NCI-H187 treated with DMSO at 0.1 percent for 48 hours (cell line): ENCODE measurements at places on chromosomes 11 and 22.

DNA sequence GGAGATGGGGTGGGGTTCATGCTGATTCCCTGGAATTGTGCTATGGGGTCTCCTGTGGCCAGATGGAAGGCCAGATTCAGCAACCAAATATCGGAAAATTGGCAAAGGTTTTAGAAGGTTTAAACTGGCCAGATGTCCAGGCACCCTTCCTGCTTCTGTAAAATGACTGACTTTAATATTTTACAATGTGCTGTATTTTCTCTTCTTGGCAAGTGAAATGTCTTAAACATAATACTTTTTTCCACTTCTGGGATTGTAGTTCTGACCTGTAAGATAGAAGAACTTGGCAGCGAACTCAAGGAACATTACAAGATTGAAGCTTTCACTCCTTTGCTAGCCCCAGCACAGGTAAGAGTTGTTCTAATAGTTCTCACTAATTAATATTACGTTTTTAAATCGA lies 17.5 kb downstream of the POLA2 start:
- DNase-seq, result no peak

GRCh38 chr11:130103296-130103814 lies 33.7 kb downstream of the APLP2 start:
- DNase-seq, result no peak

DNA sequence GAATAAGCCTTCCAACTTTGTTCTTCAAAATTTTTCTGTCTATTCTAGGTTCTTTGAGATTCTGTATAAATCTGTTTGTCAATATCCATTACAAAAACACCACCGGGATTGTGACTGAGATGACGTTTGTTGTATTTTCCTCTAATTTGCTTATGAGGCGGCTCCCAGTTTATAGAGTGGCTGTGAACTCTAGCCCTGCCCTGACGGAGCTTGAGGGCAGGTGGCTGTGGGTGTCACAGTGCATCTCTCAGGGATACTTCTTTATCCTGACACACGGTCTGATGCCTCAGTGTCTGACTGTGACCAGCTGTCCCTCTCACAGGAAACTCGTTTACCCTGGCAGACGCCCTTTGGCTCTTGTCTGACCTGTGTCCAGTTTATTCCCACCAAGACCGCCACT lies 53.7 kb upstream of the ATXN10 start:
- no peak for DNase-seq

DNA sequence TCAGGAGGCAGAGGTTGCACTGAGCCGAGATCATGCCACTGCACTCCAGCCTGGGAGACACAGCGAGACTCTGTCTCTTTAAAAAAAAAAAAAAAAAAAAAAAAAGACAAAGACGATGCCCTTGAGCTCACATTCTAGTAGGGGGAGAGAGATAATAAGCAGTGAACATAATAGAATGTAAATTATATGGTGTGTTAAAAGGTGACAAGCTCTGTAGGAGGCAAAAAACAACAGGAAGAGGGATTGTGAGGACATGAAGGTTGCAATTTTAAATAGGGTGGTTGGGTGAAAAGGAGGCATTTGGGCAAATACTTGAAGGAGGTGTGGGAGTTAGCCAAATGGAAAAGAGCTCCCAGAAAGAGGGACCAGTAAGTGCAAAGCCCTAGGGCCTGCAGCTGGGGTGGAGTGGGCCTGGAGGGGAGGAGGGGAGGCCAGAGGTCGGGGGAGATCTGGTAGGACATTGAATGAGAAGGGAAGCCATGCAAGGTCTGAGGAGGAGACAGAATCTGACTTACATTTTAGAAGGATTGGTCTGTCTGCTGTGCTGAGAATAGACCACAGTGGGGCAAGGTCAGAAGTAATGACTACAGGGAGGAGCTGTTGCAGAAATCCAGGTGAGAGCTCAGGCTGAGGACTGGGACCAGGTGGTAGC lies 26.6 kb downstream of the P2RY2 start:
- DNase-seq, result no peak

GRCh38 chr11:2933375-2934020 lies 4.3 kb upstream of the PHLDA2 start:
- no peak for DNase-seq

DNA sequence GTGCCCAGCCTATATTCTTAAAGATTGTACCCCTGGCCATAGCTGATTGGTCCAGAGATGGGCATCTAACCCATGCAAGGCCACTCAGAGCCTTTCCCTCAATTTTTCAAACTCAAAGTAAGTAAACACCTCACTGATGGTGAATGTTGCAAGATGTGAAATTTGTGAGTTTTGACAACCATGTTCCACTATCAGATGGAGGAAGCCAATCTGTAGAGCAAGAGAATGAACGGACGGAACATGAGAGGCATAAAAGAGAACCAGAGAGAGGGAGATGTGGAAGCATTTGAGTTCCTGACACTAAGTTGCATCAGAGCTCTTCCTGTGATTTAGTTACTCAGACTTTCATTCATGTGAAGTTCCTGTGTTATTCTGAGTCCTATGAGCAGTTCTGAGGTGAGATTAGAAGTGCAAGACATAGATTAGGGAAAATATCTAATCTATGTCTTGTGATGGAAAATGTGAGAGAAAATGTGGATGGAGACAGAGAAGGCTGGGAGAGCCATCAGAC lies 73.3 kb downstream of the PRSS23 start:
- DNase-seq, result no peak

GRCh38 chr11:95365348-95365747 lies 134.3 kb upstream of the SESN3 start:
- DNase-seq, result no peak

- DNase-seq, result no peak
Observed at GRCh38 chr11:130486391-130486836, 38.0 kb downstream of the ADAMTS15 start.

DNA sequence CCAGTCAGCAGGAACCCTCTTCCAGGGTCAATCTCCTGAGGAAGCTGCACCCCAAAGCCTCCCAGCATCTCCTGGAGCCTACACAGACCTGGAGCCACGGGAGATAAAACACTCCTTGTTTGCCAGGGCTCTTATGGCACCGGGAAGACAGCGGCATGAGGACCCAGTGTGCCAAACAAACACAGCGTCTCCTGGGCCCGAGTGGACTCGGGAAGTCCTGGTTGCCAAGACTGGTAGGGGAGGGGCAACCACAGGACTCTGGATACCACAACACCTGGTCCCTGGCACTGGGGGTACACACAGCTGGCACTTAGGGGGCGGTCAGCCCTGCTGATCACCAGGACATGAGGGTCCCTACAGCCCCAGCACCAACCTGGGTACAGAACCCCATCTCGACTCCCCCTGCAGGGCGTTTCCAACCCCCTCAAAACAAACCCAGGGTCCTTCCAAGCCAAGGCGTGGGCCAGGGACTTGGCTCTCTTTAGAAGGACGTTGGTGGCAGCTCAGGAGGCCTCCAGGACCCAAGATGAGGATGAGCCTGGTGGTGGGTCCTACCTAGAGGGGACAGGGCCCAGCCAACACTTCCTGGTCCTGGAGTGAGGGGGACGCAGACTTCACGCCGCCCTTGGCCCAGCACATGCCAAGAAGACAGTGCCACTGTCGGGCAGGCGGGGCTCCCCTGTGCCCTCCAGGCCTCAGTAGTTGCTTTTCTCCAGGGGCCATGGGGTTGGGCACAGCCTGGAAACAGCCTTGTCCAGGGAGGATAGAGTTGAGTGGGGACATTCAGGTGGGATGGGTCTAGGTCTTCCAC lies 85.0 kb downstream of the CELSR1 start:
- DNase-seq, result no peak
